Suppressor macrophage treated with lipopolysaccharide for 1 hour (primary cell): ENCODE measurements at places on chromosomes 16 and 17.
A peak's percentile ranks its signal among the peaks of the same experiment; 100 is the strongest.

GRCh38 chr16:85987750-85988078 is 88.8 kb downstream of the IRF8 start:
- DNase-seq: no peak

DNA sequence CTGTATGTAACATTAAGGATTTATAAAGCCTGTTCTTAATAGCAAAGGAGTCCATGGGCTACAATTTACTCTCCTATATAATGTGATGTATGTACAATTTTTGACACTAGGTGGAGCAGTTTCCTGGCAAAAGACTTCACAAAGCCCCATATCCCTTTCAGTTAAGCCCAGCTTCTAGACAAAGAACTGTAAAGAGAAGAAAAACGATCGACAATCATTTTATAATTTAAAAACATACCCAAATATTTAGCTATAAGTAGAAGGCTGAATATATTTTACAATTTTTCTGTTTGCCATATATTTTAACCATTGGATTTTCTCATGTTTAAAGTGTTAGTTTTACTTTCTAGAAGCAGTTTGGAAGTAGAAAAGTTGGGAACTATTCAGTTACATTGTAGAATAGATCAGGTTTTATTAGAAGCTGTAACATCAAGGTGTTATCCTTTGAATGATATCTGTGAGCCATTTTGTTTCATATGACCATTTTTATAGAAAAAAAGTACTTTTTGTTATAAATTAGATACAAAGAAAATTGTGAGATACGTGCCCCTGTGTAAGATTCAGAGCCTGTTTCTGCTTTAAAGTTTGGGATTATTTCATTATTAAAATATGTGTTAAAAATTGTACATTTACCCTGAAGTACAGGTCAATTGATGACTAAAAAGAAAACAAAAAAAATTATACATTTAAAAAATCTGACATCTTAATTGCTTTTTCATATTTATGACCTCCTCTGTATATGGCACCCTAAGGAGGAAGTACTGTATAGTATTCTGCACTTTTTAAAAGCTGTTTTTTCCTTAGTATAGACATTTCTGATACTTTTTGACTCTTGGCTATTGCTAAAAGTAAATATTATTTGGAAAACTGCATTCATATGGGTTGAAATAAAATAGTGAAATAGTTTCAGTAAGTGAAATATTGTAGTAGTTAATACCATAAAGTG is 46.3 kb downstream of the VMP1 start:
- peak; percentile 95 for DNase-seq

DNA sequence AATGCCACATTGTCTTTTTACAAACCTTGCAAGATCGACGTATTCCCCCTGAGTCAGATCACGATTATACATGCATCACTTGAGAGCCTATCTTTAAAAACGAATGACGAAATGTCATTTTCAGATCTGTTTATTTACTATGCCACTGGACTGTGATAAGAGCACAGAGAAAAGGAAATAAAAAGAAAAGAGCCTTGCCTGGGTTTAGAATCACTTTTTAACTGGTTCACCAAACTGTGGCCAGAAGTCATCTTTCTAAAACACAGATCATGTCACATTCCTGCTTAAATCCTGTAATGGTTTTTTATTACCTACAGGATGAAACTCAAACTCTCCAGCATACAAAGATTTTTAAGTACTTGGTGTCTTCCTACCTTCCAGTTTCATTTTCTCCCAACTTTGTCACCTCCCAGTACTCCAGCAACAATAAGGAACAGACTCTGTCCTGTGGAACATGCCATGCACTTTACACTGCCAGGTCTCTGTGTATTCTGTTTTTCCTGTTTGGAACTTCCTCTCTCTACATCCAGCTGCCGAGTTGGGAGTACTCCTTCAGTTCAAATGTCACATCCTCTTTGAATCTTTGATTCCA is 91.5 kb downstream of the SNX11 start:
- DNase-seq: peak; percentile 13

- peak; percentile 93 for DNase-seq
Observed at GRCh38 chr16:17258848-17259713, 211.7 kb downstream of the XYLT1 start.

- DNase-seq: no peak
Observed at GRCh38 chr17:14118951-14119350, 49.6 kb downstream of the COX10 start.

- no peak for DNase-seq
Observed at GRCh38 chr17:11332706-11333105, 91.7 kb downstream of the SHISA6 start.

GRCh38 chr17:79809530-79810129 is 12.8 kb upstream of the CBX8 start:
- no peak for DNase-seq

DNA sequence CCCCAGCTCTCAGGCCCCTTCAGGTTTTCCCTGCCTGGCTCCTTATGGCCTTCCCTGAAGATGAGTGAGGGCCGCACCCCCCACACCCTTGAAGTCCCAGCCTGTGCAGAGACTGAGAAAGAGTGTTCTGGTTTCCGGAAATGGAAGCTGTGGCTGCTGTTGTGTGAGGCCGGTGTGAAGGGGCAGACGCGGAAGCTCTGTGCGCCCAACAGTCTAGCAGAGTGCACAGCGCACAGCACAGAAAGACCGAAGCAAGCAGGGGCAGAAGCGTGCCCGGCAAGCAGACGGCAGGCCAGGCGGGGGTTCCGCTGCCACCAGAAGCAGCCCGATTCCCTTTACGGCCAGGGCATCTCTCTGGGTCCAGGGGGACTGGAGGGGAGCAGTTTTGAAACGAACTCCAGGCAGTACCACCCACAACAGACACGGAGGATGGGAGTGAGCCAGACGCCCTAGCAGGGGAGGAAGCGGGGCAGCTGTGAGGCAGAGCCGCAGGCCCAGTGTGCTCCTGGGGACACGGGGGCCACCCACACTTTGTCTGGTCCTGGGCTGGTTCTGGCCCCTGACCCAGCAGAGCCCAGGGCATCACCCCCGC is 16.7 kb downstream of the TPSG1 start:
- DNase-seq: no peak

- no peak for DNase-seq
Observed at GRCh38 chr16:19410435-19411171, 7.1 kb upstream of the TMC5 start.

- no peak for DNase-seq
Observed at GRCh38 chr17:54933921-54934320, 33.3 kb downstream of the TOM1L1 start.

- DNase-seq: no peak
Observed at GRCh38 chr16:89123831-89124100, 30.1 kb downstream of the ACSF3 start.

- peak; percentile 58 for DNase-seq
Observed at GRCh38 chr16:17526956-17527937, 56.5 kb upstream of the XYLT1 start.

DNA sequence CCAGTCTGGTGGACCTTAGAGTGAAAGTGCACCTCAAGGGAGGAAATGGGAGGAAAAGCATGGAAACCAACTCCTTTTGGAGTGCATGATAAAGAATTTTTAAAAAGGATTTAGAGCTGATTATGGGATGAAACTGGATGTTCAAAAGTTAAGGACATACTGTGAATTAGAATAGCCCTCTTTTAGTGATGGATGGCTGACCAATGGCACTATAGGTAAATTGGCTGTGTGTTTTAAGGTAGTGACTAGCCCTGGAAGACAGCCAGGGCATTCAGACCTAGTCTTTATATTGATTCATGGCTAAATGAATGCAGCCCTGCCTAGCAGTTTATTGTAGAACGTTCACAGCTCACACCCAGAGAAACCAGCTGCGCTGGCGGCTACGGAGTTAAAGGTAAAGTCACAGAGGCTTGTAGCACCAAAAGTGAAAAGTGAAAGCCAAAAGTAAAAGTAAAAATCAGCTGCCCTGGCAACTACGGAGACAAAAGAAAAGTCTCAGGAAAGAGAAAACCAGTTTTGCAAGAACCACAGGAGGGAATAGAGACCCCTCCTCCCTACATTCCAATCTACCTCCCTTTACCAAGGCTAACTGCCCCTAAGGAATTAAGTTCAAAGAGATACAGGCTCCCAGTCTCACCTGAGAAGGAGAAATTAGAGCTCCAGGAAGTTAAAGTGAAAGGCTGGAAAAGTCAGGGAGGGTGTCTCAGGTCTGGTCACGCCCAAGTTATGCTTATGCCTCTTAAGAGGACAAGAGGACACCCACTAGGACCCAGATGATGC is 21.8 kb downstream of the ACSM1 start:
- peak; percentile 44 for DNase-seq

- peak; percentile 94 for DNase-seq
Observed at GRCh38 chr17:75854101-75854748, 910 bp downstream of the WBP2 start.

GRCh38 chr17:41734139-41734948 is at the start of gene HAP1:
TSS of gene HAP1 (minus strand) at chr17:41734643. CDS start at chr17:41734634, 9 bp downstream.
- peak; percentile 19 for DNase-seq

GRCh38 chr16:4649744-4650442 is 25.3 kb downstream of the MGRN1 start:
- DNase-seq: no peak

DNA sequence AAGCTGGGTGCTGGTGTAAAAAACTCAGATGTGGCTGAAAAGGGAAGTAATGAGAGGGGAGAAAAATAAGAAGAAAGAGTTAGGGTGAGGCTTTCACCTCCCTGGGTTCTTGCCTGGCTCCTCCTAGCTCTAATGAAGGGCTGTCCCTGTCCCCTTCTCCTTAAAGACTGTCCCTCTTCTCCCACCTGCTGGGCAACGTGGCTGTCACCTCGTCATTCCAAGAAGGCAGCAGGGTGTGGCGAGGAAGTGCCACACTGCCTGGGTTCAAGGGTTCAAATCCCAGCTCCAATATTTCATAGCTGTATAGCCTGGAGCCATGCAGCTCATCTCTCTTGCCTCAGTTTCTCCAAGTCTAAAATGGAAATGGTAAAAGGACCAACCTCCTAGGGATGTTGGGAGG is 122.5 kb upstream of the CACNG5 start:
- no peak for DNase-seq

- peak; percentile 81 for DNase-seq
Observed at GRCh38 chr16:85908889-85909589, 10.1 kb downstream of the IRF8 start.

DNA sequence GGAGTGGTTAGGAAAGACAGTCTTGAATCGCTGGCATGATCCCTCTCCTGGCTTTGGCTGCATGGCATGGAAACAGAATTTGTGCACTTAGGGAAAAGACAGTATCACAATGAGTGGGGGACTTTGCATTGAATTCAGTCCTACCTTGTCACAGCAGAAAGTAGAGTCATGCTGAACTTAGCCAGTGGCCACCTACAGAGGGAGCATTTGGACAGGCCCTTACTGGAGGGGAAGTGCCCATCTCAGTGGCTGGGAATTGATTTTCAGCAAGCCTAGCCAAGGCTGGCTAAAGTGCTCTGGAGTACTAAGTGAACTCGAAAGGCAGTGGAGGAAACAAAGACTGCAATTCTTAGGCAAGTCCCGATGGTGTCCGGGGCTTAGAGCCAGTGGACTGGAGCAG is 364.3 kb upstream of the TOM1L1 start:
- DNase-seq: no peak

DNA sequence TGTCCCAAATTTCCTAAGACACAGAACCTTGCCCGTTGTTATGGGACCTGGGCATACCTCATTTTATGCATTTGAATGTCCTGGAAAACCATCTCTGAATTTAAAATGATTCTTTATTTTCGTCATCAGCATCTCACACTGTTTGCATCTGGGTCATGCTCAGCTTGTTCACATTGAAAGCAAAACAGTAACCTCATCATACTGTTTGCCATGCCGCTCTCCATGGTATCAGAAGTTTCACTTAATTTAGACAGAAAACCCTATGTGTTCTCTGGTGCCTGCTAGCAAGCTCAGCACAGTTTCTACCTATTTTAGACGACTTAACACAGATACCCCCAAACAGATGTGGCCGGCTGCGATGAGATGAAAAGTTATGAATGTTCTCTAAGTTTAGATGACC is 292.1 kb downstream of the SNX29 start:
- no peak for DNase-seq

DNA sequence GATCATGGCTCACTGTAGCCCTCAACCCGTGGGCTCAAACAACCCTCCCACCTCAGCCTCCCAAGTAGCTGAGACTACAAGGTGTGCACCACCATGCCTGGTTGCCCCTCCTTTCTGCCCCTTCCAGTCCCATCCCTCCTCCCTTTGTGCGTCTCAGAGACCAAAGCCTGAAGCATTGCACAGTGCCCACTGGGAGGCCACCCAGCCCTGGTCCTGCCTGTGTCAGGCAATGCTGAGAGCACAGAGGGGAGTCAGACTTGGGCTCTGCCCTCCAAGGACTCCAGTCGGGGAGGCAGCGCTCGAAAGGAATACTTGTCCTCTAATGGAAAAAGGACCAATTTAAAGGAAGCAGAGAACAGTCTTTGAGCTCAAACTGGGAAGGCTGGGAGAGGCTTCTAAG is 20.4 kb downstream of the RAI1 start:
- DNase-seq: no peak

DNA sequence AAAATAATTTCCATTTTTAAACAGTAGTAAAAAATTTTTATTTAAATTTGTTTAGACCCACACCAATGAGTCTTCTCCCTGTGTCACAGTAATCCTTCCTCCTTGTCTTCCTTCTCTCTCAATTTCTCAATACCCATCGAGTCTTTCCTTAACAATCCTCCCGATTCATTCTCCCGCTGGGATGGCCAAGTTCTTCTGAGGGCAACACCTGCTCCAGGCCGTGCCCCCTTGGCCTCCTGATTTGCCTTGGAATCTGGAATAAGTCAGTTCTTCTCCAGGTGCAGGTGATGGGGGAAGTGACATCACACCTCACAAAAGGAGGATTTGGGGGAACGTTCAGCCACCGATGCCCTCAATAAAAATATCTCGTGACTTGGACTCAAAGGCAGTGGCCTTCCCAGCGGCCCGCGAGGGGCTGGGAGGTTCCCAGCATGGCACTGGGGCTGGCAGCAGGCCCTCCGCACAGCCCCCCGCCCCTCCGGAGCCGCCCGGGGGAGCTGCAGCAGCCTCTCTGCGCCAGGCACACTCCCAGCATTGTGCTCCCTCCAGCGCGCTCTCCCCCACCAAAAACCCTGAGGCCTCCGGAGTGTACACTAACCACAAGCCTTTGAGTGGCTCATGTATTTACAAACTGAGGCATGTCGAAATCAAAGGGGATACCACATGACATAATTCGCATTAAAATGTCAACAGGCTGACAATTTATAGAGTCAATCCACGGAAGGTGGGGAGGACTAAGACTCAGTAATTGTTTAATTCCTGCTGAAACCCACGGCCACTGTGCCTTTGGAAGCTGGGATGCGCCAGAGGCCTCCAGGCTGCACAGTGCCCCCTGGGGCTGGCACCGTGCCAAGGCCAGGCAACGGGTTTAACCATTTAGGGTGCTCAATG is 120.5 kb downstream of the ZFHX3 start:
- peak; percentile 87 for DNase-seq

- peak; percentile 71 for DNase-seq
Observed at GRCh38 chr17:47663912-47664623, 14.3 kb downstream of the KPNB1 start.
